Aortic smooth muscle cell (primary cell): ENCODE measurements at places on chromosomes 5 and 9. TPM values are rescaled to one million over a fixed set of nuclear protein-coding genes. Genes with fewer than 3 reads are reported as not detected.

Gene BTF3
- 178 and 213 TPM in 2 replicates for total RNA-seq

Gene GABRA1
- total RNA-seq, result under 0.01 TPM in 2 replicates

Gene TMEM232
- total RNA-seq, result 4.3 and 5.9 TPM in 2 replicates

Gene PCDHA12
- under 0.01 and 0.06 TPM in 2 replicates for total RNA-seq

Gene CYLC2
- total RNA-seq, result not detected in 2 replicates
